ENCODE measurements at places on chromosomes 7 and 10. TPM values are rescaled to one million over a fixed set of nuclear protein-coding genes. Genes with fewer than 3 reads are reported as not detected.

The C10orf67 gene
- total RNA-seq, result not detected

The OR2A5 gene
- total RNA-seq, result not detected

The C7orf33 gene
- not detected for total RNA-seq

The MRLN gene
- not detected for total RNA-seq

The GOLGA7B gene
- 0.45 TPM for total RNA-seq

DNA sequence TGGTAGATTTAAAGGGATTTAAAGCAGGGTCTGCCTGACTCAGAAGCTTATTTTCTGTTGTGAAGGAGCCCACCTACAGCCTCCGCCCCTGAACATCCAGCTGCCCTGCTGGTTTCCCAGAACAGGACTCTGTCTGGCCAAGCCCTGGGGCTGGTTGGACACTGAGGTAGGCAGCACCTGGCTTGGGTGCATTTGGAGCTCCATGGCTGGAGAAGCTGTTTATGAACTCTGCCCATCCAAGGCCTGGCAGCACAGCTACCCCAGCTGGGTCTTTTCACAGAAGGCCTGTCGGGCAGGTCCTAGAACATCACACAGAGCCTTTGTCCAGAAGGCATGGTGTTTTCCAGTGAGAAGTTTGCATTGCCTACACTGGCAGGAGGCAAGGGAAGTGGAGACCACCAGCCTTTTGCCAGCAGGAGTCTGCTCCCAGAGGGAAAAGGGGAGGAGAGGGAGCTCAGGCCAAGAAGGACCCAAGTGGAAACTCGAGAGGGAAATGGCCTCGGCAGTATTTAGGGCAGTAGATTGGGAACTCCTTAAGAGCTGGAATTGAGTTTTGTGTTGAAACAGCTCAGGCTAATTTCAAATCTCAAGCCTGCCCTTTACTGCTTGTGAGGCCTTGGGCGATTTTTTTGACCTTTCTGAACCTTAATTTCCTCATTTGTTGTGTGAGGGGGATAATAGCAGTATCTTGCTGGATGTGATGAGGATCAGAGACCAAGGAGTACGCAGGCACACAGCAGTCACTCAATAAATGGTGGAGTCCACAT is 12.3 kb upstream of the PDCD4 start:
- no peak overlapping the region for H3K4me3 ChIP-seq
- H3K4me1 ChIP-seq, result peaks cover 71% of the 10 kb centered on the region
- no peak for DNase-seq
- H3K36me3 ChIP-seq, result no peaks in the 10 kb centered on the region

GRCh38 chr7:98562871-98563495 is 54.1 kb upstream of the NPTX2 start:
- H3K27me3 ChIP-seq, result peaks cover 20% of the 10 kb centered on the region
- H3K4me3 ChIP-seq, result no peak overlapping the region
- no peak for DNase-seq
- no peaks in the 10 kb centered on the region for H3K4me1 ChIP-seq
- H3K27ac ChIP-seq, result no peak overlapping the region

- no peaks in the 10 kb centered on the region for H3K27me3 ChIP-seq
- H3K4me1 ChIP-seq, result peaks cover 26% of the 10 kb centered on the region
- no peak overlapping the region for H3K27ac ChIP-seq
- H3K36me3 ChIP-seq, result peaks cover 20% of the 10 kb centered on the region
- DNase-seq, result no peak
These were observed 29.8 kb downstream of the BCAP29 start for GRCh38 chr7:107609811-107610261.

DNA sequence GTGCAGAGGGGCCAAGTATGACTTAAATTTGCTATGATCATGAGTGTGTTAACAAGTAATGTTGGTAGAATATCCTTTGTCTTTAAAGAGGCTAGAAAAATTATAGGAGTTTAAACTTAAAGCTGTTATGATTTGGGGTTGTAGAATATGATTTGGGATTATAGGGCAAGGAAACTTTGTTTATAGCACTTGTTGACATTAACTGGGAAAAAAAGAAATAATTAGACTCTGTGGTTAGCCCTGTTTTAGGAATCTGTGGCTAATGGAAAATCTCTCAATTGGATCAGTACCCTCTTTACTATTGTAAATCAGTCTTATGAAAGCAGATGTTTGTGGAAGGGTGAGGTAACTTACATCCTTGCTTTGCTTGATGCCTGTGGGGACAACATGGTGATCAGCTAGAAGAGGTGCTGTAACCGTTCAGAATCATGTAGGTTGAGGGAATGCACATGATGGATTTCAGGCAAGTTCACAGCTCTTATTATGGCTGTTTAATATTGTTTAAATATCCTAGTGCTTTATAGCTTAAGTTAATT is 11.1 kb downstream of the ING3 start:
- H3K4me1 ChIP-seq, result no peaks in the 10 kb centered on the region
- peaks cover 38% of the 10 kb centered on the region for H3K36me3 ChIP-seq
- H3K4me3 ChIP-seq, result no peak overlapping the region
- H3K27ac ChIP-seq, result no peak overlapping the region
- H3K27me3 ChIP-seq, result no peaks in the 10 kb centered on the region

DNA sequence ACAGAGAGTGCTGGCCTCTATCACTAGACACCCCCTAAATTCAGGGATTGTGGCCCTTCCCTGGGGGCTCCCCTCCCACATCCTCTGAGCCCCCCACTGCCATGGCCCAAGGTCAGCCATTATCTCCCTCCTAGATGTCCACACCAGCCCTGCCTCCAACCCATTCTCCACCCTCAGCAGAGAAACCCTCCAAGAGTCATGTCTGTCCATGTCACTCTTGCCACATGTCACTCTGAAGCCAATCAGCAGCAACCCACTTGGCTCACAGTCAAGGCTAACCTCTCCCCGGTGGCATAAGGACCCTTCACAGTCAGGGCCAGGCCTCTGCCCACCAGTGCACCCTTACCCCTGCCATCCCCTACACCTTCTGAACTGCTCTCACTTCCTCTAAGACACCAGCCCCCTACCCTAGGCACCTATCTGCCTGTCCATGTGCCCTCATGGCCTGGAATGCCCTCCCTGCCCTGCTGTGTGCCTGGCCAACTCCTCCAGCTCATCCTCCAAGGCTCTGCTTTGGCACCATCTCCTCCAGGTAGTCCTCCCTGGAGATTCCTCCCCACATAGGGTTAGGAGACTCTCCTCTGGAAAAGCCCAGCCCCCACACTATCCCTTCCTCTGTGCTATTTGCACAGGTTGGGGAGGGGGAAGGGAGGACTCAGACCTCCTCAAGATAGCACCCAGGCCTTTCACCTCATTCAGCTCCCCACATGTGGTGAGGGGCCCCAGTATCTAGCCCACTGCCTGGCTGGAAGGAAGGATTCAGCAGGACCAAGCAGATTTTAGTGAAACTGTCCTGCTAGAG is 83.7 kb downstream of the GRID1 start:
- H3K36me3 ChIP-seq, result no peaks in the 10 kb centered on the region
- H3K27ac ChIP-seq, result no peak overlapping the region
- H3K4me3 ChIP-seq, result no peak overlapping the region
- no peaks in the 10 kb centered on the region for H3K4me1 ChIP-seq
- DNase-seq, result no peak

- H3K4me1 ChIP-seq, result no peaks in the 10 kb centered on the region
- H3K4me3 ChIP-seq, result no peak overlapping the region
- H3K27me3 ChIP-seq, result no peaks in the 10 kb centered on the region
- no peak overlapping the region for H3K27ac ChIP-seq
These were observed 17.0 kb downstream of the TMEM236 start for GRCh38 chr10:17768957-17769356.

DNA sequence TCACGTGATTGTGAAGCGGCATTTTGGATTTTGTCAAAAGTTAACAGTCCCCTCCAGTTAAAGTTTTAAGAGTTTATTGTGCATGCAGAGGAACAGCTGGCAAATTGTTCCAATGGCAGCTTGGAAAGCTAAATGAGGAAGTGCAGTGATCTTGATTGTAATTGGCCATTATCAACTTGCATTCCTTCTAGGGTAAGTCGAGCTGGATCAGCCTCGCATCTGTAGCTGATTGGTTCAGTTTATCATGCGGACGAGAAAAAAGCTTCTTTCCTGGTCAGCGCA is 566 bp downstream of the ZNF789 start:
- no peak for DNase-seq
- peak overlapping the region; percentile 33 for H3K27ac ChIP-seq
- peaks cover 10% of the 10 kb centered on the region for H3K36me3 ChIP-seq
